ENCODE measurements at places on chromosomes 4 and X.

GRCh38 chr4:56531823-56532222 lies 26.2 kb downstream of the ARL9 start:
- DNase-seq: no peak

- no peak for DNase-seq
Observed at GRCh38 chr4:139403462-139403861, 50.5 kb upstream of the RAB33B start.

DNA sequence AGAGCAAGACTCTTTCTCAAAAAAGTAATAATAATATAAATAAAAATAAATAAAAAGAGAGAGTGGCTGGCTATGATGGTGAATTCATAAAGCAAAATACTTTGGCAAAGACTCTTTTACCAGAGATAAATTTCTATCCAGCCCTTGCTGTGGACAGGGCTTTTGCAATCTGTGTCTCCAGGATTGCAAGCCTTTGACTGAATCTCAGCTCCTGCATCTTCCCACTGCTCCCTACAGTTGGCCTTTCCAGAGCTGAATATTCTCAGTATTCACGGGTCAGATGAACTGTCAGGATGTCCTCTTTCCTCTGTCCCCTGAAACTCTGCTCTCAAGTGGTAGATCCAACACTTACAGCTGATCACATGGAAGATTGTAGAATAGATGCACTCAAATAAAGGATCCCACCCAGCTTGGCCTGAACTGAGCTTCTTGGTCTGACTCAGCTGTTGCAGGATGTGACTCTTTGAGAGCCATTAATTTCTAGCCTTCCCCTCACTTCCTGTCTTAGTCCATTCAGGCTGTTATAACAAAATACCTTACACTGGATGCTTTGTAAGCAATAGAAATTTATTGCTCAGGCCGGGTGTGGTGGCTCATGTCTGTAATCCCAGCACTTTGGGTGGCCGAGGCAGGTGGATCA lies 123.4 kb upstream of the GUCY1A1 start:
- DNase-seq: peak; percentile 36

DNA sequence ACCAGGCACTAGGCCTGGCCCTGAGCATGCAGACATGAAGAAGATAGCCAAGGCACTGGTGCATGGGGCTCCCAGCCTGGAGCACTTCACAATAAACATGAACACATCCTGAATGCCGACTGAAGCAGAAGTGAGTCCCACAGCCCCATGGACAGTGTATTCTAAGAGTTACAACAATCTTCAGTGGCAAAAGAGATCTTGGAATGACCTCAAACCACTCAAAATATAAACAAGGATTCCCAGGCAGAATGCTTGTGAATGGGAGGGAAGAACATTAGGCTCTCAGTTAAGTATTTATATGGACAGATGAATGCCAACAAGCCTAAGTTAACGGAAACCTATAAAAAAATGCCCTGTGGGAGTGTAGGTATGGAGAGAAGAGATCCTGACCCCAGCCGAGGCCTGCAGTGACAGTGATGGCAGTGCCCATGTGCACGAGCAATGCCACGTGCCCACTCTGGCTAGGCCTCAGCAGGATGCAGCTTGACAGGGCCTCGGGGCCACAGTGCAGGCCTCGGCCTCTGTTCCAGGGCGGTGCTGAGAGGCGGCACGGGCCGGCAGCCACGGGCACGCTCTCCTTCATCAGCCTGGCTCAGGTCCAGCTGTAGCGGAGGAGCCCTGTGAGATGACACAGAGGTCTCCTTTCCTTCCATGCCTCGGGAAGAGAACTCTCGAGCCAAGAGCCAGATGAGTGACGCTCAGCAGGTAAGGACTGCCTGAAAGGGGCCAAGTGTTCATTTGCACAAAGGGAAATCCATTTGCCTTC lies 49.2 kb downstream of the IRF2 start:
- no peak for DNase-seq

GRCh38 chrX:24018809-24019208 lies 8.2 kb downstream of the KLHL15 start:
- no peak for DNase-seq

DNA sequence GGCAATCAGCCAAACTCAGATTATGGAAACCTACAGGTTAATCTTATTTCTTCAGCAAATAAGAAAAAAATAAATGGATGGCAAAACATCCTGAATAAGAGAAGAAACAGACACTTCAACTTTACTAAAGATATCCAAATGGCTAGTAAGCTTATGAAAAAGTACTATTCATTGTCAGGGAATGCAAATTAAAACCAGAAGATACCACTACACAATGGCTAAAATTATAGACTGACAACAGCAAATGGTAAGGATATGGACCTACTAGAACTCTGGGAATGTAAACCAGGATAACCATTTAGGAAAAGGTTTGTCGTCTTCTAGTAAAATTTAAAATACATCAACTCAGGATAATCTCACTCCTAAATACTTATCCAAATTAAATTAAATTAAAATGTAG lies 24.3 kb downstream of the GRSF1 start:
- DNase-seq: no peak

- no peak for DNase-seq
Observed at GRCh38 chrX:131746491-131746968, 202.7 kb downstream of the OR13H1 start.

DNA sequence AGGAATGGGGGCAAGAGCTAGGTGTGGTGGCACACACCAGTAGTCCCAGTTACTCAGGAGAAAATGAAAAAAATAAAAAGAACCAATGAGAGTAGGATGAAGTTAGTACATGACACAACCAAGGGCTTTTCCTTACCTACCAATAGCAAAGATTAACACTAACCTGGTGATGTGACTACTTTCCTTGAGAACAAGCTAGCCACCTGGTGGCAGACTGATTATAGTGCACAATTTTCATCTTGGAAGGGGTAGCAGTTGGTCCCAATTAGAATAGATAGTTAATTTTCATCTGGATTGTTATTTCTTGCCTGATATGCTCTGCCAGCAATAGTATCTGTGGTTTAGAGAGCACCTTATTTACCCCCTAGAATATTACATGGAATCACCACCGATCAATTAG lies 1216.8 kb upstream of the PABPC4L start:
- no peak for DNase-seq

- no peak for DNase-seq
Observed at GRCh38 chrX:33307911-33308354, 96.6 kb upstream of the DMD start.

GRCh38 chr4:147463065-147463464 lies 17.8 kb upstream of the EDNRA start:
- no peak for DNase-seq

DNA sequence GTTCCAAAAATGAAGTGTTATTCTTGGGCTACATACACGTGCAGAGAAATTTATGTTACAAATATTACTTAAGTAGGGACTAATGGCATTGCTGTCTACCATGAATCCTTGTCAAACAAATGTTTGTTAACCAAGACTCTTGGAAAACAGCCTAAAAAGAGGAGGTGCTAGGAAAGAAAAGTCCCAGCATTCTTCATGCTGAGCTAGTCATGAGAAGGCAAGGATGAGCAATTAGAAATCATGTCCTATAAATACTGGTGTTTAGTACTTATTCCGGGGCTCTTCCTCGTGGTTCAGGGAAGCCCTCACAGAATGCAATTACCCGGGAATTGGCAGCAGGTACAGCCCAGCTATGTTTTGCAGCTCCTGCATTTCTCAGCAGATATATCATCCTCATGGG lies 378.1 kb upstream of the FTHL17 start:
- DNase-seq: no peak

DNA sequence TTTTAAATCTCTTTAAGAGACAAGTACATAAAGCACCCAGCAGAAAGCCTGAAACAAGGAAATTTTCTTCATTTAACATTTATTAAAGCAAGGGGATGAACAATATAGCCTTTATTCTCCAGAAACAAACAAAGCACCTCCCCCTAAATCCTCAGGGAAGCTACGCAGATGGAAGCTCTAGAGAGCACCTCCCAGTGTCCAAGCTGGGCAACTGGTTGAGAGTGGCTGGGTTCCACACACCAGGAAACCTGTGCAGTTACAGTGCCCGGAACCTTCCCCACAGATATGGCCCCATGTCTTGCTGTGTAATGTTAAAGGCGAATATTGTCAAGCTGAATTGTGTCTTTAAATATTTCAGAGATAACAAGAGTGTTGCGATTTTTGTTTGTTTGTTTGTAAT lies 8.9 kb upstream of the TRIML1 start:
- DNase-seq: no peak

GRCh38 chr4:153440475-153440874 lies 25.7 kb upstream of the TMEM131L start:
- DNase-seq: no peak

DNA sequence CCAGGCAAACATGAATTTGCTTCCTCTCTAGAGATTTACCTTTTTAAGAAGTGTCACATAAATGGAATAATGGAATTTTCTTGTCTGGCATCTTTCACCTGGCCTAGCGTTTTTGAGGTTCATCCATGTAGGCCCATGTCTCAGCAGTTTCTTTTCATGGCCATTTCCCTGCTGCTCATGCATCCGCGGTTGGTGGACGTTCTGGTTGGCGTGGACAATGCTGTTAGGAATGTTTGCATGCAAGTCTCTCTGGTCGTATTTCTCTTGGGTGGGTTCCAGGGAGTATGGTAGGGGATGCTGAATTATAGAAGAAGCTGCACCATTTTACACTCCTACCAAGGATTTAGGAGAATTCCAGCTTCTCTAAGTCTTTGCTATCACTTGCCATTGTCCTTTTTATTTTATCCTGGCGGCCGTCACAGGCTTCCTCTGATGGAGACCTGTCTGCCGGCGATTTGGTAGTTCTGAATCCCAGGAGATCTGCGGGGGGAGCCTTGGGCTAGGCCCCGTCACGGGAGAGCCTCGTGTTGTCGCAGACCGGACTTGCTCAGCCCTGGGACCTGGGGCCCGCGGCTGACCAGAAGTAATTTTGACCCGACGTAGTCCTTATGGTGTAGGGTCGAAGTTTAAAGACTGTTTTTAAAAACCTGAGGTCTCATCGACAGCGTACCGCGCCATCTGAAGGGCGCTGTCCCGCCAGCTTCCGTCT lies 56.9 kb upstream of the TADA2B start:
- DNase-seq: no peak

DNA sequence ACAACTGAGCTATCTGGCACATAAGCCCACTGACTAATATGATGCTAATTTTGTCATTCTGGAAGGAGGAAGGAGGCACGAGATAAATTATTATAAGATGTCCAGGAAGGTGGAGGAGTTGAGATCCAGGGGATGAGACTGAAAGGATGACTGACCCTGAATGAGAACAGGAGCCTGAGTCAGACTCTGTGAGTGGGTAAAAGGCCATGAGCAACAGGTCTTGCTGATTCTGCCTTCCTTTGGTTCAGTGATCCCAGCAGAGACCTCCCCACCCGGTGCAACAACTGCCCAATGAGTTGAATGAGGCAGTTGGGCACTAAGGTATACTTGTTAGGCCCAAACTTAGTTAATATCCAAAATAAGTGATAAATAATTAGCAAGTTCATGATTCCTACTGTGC lies 238.1 kb upstream of the GPC4 start:
- DNase-seq: no peak

DNA sequence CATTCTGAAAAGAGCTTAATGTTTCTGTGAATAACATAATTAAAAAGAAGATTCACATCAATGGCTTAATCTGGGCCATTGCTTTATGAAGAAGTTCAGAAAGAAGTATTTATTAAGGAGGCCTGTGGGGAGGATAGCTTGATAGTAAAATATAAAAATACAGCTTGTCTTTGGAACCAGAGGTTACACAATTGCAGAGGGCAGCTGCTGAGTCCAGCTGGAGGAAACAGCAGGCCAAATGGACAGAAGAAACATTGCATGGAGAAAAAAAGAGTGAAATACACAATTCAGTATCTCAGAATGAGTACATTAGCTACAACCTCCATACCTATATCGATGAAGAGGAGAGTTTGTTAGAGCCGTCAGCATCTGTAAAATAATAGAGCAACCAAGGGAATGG lies 148.0 kb upstream of the NPY2R start:
- no peak for DNase-seq

- no peak for DNase-seq
Observed at GRCh38 chrX:102835504-102836146, 101.4 kb upstream of the RAB40AL start.

DNA sequence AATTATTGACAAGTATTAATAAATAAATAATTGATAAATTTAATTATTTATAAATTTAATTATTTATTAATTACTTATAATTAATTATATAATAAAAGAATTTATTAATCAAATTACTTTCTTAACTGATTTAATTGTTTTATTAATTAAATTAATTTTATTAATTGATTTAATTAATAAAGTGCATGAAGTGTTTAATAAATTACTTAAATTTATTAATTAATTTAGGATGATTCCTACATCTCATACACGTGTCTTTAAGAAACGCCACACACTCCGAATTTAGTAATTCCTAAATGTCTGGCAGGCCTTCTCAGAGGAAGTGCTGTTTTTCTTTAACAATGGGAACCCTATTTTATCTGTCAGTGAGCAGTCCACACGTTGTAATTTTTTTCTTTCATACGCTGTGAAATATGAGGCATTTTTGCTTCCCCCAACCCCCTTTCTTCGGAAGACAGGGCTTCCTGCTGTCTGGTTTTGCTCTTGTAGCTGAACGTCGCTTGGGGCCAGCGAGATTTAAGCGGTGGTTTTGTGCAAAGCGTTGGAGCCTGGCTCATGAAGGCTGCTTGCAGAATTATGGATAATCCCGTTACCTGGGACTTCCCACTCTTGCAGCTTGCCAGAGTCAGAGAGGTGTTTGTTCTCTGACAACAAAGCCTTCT lies 46.8 kb downstream of the CRLF2 start:
- DNase-seq: no peak

DNA sequence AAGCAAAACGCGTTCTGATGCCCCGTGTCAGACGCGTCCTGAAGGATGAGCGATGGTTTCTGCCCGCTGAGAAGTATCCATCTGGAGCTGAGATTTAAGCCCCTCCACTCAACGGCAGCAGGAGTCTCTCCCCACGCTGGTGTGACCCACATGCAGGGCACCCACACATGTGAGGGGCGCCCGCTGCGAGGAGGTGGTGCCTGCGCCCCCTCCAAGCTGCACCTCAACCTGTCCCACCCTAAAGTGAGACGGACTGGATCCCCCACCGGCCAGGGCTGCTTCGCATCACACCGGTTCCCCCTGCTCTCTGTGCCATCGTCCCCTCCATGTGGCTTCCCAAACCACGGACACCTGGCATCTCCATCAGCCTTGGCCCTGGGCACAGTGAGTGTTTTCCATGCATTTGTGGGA lies 4.5 kb upstream of the PDE6B start:
- DNase-seq: no peak

GRCh38 chrX:115630204-115630603 lies 69.2 kb downstream of the PLS3 start:
- DNase-seq: no peak

- DNase-seq: no peak
Observed at GRCh38 chr4:57553728-57554127, 443.5 kb upstream of the IGFBP7 start.

DNA sequence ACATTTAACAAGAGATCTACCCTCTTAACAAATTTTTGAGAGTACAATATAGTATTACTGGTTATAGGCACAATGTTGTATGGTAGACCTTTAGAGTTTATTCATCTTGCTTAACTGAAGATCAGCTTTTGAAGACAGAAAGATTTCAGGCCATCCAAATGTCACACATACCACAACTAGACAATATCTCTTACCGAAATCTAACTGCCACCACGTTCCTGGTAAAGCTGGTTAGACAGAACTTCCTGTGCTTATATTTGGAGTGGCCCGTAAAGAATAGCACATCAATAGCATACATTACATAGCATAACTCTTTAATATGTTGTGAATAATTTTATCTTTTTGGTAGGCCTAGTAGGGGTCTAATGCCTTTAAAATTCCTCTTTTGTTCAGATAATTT lies 29.8 kb upstream of the ARHGEF6 start:
- no peak for DNase-seq

GRCh38 chr4:175779081-175779620 lies 32.9 kb downstream of the GPM6A start:
- DNase-seq: no peak
